ENCODE measurements at places on chromosomes 2 and 18.
A peak's percentile ranks its signal among the peaks of the same experiment; 100 is the strongest.

DNA sequence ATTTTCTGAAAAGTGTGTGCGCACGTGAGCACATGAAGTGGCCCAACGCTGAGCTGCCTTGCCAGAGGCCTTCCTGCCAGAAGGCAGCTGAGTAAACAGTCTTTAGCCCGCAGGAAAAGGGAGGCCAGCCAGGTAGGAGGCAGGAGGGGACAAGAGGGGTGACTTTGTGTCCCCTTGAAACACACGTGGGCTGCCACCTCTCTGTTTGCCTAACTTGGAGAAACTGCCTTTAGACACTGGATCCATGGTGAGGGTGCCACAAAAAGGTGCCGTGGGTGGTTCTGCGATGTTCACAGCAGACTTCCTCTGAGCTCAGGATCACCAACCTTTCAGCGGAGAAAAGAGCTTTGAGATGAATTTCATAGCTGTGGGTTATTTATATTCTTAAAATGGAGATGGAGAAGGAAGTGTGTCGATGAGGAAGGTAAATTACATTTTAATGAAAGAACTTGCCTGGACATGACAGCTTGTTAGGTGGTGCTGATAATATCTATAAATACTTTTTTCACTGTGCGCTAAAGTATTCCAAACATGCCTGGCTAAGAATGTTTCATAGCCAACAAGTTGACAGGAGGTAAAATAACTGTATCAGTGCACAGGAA, 36.6 kb upstream of the ASB1 start:
- DNase-seq = peak; percentile 54

DNA sequence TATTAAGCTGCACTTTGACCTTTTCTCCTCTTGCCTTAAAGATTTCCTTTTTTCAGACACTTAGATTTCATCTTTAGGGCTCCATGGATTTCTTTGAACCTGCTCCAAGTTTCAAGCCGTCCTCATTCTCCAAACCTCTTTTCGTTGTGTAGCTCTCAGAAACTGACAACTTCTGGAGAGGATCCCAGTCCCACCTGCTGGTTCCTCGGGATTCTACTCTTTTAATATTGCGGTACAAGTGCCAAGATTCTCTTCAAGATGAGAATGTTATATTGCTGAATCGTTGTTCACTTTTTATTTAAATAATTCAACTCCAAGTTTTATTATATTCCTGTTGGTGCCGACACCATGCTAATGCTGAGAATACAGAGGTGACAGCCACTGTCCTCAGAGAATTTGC, 141.1 kb downstream of the CDH20 start:
- DNase-seq = no peak

DNA sequence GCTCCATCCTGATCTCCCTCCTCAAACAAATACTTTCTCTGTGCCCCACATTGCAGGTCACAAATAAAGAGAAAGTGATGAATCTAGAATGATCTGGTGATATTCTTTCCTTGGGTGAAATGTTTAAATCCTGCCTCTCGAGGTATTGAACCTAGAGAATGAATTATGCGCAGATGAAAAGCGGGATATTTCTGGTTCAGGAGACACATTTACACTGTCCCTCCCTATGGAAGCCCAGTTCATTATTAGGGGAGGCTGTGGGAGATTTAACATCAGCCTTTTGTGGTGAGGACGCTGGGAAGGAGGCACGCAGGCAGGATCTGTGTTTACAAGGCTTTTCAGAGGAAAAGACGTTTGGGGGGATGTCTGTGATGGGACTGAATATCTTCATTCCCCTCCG, 20.6 kb downstream of the MAPRE2 start:
- DNase-seq = no peak

DNA sequence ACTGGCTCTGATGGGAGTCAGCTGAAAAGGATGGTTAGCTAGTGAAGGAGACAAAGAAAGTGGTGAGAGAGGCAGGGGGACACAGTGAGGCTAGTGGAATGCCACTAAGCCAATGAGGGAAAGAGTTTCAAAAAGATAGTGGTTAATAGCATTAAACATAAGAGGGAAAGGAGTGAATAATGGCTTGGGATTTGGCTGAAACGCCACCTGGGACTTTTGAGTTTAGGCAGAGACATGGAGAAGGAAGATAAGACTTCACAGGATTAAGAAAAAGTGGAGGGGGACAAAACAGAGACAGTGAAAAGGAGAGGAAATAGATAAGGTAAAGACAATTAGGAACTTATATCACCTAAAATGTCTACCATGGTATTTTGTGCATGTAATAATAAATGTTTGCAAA, 6.9 kb downstream of the CD28 start:
- DNase-seq = no peak

- DNase-seq = no peak
Measured at GRCh38 chr2:213122725-213123124, 28.7 kb downstream of the IKZF2 start.

- DNase-seq = no peak
Measured at GRCh38 chr2:66370824-66371223, 64.1 kb upstream of the MEIS1 start.

- DNase-seq = no peak
Measured at GRCh38 chr2:7620255-7620654, 703.0 kb downstream of the RNF144A start.

GRCh38 chr2:127122361-127123027, 15.5 kb upstream of the BIN1 start:
- no peak for DNase-seq

DNA sequence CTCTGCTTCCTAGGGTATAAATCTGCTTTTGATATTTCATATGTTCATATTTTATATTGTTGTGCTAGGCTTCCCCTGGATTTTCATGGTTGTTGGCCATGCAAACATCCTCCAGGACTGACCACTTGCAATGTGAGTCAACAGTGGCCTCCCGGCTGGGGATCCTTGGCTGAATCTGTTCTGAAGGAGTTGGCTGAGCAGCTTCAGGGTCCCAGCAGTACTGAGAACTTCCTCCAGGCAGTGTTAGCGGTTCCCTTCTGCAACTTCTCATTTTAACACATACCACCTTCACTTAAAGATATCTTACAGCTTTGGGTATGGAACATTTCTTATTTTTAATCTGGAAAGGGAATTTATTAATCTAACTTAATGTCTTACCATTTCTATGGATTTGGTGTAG, 122.1 kb downstream of the DTNB start:
- DNase-seq = no peak

GRCh38 chr2:232488097-232488711, 570 bp upstream of the ECEL1 start:
- no peak for DNase-seq

DNA sequence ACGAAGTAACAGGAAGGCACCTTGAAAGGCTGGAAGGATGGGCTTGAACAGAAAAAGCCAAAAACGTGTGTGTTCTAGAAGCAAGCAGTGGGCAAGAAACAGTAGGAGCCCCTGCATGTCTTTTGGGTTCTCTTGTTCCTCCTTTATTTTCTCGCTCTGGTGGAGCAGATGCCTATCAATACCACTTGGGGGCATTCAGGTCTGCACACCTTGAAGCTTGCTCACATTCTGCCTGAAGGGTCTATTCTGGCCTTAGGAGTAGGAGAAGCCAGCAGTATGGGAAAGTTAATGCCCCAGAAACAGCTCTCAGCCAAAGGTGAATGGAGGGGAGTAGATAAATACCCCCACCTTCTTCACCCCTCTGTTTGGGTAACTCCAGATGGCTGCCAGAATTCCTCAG, 204.5 kb downstream of the TXNL1 start:
- no peak for DNase-seq

Measured in GDM1 (cell line).